Colonic mucosa (tissue), 4 donors: ENCODE measurements at places on chromosomes 12 and 14. TPM values are rescaled to one million over a fixed set of nuclear protein-coding genes. Genes with fewer than 3 reads are reported as not detected.

GRCh38 chr14:45709541-45709940 is 456.5 kb upstream of the MIS18BP1 start:
- no peak for DNase-seq

DNA sequence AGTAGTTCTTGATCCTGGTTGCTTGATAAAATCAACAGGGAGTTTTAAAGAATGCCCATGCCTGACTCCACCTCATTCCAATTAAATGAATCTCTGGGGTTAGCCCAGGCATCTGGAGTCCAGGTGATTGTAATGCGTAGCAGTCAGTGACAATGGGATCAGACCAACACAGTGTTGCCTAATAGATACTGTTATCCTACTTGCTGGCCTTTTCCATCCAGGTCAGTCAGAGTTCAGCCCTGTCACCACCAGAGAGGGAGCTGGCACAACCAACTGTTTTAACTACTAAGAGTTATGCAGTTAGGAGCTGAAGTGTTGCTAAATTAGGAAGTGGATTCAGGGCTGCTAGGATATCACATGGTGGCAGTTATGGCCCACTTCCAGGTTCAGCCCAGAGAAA is 107.1 kb downstream of the GPR135 start:
- DNase-seq: no peak

- no peak for DNase-seq
Observed at GRCh38 chr14:101815994-101816393, 54.5 kb downstream of the PPP2R5C start.

DNA sequence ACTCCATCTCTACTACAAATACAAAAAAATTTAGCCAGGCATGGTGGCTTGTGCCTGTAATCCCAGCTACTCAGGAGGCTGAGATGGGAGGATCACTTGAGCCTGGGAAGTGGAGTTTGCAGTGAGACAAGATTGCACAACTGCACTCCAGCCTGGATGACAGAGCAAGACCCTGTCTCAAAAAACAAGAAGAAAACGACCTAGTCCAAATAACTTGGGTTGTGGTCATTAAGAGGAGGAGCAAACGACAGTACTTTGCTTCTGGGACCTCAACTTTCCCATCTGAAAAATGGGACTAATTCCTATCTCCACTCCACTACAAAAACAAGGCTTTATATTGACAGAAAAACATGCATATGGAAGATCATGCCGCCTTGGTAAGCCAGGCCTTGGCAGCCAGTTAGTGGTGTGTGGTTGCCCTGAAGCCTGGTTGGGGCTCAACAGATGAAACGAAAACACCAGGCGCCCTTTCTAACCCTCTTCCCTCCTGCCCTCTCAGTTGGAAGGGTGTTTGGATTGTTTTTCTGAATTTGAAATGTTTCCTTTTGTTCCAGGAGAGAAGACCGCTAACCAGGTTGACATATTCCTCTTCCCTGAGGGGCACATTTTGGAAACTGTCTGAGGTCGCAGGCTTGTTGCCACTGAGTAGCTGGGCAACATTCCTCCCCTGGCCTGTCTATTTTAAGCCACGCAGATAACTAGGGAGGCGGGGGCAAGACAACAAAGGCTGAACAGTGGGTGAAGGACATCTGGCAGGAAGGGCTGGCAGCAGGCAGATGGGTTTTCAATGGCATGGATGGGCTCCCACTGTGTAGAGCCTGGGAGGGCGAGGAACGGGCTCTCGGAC is 13.7 kb upstream of the VPS37B start:
- DNase-seq: no peak

- DNase-seq: no peak
Observed at GRCh38 chr12:122753319-122753650, 661 bp downstream of the DENR start.

GRCh38 chr12:29516431-29516875 is 19.0 kb upstream of the OVCH1 start:
- no peak for DNase-seq

- DNase-seq: peak; percentile 67
Observed at GRCh38 chr12:88952562-88952942, 372.3 kb upstream of the KITLG start.

GRCh38 chr12:27711967-27712366 is 1.3 kb downstream of the MRPS35 start:
- DNase-seq: no peak

GRCh38 chr12:32181498-32182175 is 75.0 kb downstream of the BICD1 start:
- no peak for DNase-seq

The FSCB gene
- not detected for total RNA-seq

The ASIC1 gene
- 1.1 TPM for total RNA-seq

The PLEKHG7 gene
- total RNA-seq: 0.32 TPM

The NRXN3 gene
- total RNA-seq: 7.8 TPM

DNA sequence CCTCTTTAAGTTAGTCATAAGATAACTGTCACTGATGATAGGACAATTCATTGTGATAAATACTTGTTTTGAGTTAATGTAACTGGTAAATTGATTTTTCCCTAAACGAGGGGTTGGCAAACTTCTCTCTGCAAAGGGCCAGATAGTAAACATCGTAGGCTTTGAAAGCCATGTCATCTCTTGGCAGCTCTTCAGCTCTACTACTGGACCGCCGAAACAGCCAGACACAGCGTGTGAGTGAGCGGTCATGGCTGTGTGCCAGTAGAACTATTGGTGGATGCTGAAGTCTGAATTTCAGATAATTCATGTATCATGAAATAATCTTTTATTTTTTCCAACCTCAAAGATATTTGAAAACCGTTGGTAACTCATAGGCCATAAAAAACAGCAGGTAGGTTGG is 9.9 kb downstream of the PIWIL1 start:
- DNase-seq: no peak

GRCh38 chr12:14367040-14367661 is 1.7 kb downstream of the ATF7IP start:
- DNase-seq: no peak

The GDF3 gene
- not detected for total RNA-seq

- no peak for DNase-seq
Observed at GRCh38 chr12:121461048-121461447, 61.1 kb downstream of the RNF34 start.

The KRT79 gene
- total RNA-seq: not detected

GRCh38 chr12:90485560-90485959 is 469.4 kb downstream of the CCER1 start:
- DNase-seq: no peak

GRCh38 chr12:69479675-69480074 is 9.5 kb downstream of the FRS2 start:
- no peak for DNase-seq

GRCh38 chr12:57893431-57894353 is 47.2 kb upstream of the CTDSP2 start:
- peak; percentile 87 for DNase-seq

The RNFT2 gene
- 11.8 TPM for total RNA-seq

DNA sequence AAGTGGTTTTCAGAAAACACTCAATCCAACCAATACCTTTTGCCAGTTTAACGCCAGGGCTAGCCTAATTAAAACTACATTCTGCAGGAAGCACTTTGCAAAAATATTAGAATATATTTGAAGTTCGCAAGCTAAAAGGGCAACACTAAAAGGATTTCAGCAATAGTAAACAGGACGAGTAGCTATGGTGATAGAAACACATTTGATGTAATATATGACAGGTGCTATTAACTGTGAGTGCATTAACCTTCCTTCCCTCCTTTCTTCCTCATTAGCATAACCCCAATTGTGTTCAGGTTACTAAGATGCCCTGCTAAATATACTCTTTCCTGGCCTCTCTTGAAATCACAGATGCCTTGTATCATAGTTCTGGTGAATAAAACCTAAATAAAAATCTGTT is 85.6 kb upstream of the TMCC3 start:
- DNase-seq: no peak

The DCTN2 gene
- total RNA-seq: 131 TPM

DNA sequence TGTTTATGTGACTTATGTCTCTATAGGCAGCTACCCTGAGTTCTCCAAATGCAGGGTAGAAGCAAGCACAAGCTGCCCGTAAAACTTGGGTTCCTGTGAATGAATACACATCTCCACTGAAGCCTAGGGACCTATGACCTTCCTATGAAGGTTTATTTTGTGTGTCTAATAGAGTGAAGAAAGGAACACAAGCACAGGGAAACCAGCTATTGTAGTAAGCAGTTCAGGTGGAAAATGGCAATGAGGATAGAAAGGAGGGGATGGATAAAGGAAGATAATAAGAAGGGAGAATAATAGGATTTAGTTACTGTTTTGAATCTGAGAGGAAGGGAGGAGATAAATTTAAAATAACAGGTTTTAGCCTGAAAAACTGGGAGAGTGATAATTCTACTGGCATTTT is 2.4 kb downstream of the PFKM start:
- no peak for DNase-seq
